ENCODE measurements at places on chromosomes 4 and X.

DNA sequence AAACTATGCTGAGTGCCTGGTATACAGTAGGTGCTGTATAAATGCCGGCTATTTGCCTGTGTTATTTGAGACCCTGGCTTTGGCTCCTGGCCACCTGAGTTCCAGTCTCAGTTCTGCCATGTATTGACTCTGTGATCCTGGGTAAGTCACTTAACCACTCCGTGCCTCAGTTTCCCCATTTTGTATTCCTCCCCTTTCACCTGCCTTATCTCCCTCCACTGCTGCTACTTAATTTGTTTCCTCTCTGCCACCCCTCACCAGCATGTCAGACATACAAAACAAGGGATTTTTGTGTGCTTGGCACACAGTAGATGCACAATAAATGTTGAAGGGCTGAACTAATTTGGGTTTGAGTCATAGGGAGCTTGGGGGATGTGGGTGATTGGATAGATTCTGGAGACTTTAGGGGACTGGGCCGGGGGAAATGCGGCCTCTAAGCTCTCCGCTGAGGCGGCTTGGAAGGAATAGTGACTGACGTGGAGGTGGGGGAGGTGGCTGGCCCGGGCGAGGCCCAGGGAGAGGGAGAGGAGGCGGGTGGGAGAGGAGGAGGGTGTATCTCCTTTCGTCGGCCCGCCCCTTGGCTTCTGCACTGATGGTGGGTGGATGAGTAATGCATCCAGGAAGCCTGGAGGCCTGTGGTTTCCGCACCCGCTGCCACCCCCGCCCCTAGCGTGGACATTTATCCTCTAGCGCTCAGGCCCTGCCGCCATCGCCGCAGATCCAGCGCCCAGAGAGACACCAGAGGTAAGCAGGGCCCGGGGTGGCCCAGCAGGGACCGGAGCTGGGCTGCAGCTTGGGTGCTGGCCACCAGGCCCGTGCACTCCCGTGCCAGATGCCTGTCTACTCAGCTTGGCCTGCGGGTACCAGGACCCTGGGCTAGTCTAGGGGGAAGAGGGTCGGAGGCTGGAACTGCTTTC lies at the start of gene TIMP1:
Gene TIMP1, plus strand, starts transcription at position 706 of the 917 bp plus-strand sequence. CDS start 980 bp downstream, outside the sequence.
- no peak for DNase-seq

- no peak for DNase-seq
Measured at GRCh38 chr4:22187203-22187820, 238.7 kb upstream of the KCNIP4 start.

GRCh38 chrX:151510203-151510602 lies 53.3 kb upstream of the PASD1 start:
- DNase-seq = no peak

DNA sequence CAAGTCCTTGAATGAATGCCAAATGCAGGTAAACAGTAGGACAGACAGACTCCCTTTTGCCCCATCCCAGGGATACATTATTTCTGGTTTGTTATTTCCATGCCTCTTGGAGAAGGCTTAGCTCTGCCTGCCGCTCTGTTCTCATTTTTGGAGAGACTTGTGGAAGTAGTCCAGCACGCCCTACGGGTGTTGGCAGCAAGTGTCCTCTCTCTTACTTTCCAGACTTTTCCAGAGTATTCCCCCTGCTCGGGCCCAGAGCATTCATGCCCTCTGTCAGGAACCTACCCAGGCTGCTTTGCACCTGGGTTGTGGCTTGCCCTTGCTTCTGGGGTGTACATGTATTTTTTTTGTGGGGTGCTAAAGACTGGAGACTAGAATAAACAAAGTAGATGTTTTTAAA lies 15.3 kb downstream of the SLC34A2 start:
- DNase-seq = no peak

DNA sequence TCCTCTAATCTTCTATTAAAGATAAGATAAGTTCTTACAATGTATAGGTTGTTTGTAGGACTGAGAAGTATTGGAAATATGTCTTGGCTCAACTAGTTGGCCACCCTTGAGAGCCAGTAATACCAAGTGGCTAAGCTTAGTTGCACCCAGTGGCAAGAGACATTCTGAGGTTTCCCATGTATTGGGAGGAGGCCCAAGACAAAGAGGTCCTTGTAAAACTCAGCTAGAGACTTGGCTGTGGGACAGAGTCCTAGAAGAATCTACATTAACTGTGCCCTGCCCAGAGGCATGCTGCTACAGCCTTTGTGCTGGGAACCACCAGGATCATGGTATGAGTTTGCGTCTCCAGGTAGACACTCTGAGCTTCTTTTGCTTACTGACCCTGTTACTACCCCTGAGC lies 41.9 kb upstream of the SLC4A4 start:
- DNase-seq = no peak

DNA sequence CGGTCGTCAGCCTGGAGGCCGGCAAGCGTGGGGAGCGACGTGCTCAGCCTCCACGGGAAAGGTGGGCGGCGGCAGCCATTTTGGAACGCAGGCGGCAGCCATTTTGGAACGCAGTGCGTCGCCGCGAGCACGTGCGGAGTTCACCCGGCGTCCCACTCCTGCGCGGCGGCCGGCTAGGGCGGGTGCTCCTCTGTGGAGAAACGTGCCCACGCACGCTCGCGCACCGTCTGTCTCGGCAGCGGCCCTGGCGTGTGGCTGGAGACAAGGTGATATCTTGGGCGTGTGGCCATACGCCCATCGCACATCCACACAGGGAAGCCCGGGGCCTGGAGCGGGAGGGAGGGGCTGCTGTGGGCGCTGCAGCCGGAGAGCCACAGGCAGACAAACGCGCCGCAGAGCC lies 21.1 kb downstream of the CPLX1 start:
- DNase-seq = no peak

- no peak for DNase-seq
Measured at GRCh38 chrX:53421772-53422085, 725 bp downstream of the SMC1A start.

DNA sequence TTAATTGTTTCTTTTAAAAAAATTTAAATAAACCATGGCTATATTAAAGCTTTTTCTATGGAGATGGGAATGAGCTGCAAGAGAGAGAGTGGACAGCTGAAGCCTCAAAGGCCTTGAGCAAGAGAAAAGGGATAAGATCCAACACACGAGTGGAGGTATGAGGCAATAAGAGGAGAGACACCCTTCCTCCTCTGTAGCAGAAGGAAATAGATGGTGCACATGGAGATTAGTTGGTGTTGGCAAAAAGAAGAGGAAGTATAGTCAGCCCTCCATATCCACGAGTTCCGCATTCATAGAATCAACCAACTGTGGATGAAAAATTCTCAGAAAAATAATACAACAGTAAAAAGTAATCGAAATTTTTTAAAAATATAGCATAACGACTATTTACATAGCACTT lies 3.2 kb downstream of the CXorf38 start:
- DNase-seq = peak; percentile 80

DNA sequence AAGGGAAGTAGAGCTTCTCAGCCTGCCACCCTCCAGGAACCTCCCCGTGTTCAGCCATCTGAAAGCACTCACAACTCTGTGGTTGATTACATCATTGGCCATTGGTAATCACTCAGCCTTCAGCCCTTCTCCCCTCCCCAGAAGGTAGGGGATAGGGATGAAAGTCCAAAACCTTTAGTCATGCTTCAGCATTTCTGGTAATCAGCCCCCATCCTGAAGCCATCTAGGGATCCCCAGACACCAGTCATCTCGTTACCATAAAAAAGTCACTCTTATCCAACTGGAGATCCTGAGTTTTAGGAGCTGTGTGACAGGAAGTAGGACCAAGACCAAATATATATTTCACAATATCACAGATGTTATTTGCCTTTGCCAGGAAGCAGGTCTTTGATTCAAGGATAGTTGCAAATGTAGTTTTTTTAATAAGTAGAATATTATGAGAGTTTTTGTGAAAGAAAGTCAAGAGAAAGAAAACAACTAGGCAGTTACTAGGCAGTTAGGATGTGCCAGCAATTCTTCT lies 364.6 kb upstream of the NOCT start:
- peak; percentile 85 for DNase-seq

GRCh38 chr4:146567396-146567795 lies 45.7 kb upstream of the SLC10A7 start:
- no peak for DNase-seq

DNA sequence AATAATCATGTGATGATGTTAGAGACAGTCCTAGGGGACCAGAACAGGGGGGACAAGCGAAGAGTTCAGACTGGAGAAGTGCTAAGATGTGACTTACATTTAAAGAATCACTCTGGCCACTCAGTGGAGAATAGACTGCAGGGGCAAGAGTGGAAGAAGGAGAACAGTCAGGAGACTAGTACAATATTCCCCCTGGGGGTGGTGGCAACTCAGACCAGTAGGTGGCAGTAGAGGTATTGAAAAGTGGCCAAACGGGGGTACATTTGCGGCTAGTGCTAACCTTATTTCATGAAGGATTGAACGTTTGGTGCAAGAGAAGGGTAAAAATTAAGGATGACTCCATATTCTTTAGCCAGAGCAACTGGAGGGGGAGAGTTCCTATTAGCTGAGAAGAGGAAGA lies 2.7 kb upstream of the BMX start:
- DNase-seq = peak; percentile 51

DNA sequence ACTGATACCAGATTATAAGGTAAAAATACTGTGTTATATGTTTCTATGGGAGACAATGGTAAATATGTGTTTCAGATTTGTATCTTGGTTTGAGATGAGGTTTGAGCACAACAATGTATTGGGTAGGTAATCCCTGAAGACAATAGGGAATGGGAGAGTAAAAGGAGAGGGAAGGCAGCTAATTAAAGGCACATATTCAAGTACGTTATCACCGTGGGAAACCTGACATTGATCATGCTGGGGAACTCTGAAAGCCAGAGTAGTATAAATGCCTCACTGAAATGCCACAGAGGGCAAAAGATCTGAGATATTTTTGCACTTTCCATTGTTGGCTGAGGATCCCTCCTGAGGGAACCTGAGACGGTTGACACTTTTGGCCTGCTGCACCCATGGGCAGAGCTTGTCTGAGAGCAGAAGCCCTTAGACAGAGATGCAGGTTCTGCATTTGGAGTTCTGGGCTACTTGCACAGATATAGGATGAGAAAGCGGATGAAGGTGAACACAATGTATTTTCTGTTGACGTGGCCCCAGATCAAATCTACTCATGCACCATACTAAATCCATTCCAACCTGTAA lies 506.7 kb downstream of the PCDH18 start:
- no peak for DNase-seq

DNA sequence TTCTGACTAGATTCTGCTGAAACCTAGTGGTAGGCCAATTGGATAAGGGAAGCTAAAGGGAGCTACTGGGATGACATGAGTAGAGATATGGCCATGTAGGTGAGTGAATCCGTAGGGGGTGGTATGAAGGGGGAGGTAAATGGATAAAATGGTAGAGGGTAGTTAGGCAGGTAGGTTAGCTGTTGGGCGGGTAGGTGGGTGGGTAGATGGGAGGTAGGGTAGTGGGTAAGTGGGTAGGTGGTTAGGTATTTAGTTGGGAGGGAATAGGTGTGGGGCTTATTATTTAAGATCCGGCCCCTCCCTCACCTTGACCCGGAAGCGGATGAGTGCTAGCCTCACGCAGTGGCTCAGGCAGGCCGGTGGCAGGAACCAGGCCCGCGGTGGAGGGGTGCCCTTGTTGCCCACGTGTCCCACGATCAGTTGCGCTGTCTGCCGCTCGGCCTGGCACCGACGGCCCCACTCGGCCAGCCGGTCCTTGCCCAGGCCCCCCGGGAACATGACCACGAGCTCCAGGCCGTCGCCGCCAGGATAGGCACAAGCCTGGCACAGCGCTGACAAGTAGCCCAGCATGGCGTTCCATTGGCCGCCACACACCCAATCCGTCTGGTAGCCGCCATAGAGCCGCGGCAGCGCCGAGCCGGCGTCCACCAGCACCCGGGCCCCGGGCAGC lies 725 bp downstream of the FAM120C start:
- peak; percentile 69 for DNase-seq

GRCh38 chr4:1928356-1929239 lies 57.4 kb downstream of the NSD2 start:
- peak; percentile 95 for DNase-seq

GRCh38 chrX:115337491-115338144 lies 48.1 kb downstream of the LUZP4 start:
- DNase-seq = no peak

DNA sequence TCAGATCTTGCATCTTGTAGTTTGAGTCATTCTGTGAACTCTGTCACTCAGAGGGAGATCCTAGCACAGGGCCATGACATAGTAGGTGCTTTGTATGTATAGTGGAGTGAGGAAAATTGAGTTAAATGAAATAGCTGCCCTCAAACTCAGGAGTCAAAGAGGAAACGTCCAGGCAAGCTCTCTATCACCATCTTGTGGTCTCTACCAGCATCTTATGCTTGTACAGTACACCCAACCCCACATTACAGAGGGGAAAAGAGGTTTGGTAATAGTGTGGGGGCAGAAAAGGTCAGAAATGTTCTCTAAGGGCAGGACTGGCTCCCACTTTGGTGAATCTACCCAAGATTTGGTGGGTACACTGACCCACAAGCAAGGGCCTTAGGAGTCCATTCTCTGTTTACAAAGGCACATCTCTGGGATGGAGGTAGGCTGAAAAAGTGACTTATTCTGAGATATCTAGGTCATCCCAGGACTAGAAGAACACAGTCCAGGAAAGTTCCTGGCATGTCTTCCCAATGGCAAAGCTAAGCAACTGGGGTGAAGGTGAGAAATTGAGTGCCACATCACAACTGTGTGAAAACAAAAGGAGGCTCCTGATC lies 131.8 kb downstream of the OR13H1 start:
- DNase-seq = no peak

DNA sequence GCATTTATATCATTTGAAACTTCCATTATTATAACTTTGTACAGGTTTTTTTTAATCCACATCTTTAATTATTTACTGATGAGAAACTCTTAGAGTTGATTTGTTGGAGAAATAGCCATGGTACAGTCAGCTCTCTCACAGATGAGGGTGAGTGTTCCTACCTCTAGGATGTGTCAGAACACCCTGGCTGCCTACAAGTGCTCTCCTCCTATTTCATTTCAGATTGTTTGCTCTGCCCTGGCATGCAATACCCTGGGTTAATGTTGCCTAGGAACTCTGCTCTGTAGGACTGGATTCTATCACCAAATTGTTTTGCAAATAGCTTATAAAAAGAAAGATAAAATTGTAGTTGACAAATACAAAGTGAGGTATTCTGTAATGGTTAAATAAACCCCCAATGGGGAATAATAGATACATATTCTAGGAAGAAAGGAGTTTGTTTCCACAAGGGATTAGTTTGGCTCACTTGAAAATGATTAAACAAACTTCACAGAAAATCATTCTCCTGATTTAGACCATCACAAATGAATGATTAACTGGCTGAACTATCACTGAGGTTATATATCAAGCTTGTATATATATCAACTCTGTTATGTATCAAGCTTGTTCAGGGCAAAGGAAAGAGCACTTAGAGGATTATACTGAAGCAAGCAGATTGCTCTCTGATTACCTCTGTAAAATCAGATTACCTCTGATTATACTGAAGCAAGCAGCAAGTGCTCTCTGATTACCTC lies 150.0 kb downstream of the PDE5A start:
- DNase-seq = no peak

DNA sequence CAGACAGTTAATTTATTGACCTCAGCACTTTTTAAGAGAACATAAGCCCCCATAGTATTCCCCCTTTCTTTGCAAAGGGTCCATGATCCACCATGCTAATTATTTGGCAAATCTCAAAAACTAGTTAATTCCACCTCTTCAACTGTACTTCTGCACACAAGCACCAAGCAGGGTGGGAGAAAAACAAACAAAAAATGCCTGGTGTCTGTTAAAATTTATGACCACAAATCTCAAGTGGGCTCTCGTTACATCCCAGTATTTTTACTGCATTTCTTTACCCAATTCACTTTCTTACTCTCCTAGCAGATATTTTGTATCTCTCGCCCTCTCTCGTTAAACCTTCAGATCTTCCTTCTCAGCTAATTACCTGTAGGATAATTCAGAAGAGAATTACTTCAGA lies 6.1 kb downstream of the ARSJ start:
- no peak for DNase-seq
